ENCODE measurements at places on chromosomes 3 and 15.

DNA sequence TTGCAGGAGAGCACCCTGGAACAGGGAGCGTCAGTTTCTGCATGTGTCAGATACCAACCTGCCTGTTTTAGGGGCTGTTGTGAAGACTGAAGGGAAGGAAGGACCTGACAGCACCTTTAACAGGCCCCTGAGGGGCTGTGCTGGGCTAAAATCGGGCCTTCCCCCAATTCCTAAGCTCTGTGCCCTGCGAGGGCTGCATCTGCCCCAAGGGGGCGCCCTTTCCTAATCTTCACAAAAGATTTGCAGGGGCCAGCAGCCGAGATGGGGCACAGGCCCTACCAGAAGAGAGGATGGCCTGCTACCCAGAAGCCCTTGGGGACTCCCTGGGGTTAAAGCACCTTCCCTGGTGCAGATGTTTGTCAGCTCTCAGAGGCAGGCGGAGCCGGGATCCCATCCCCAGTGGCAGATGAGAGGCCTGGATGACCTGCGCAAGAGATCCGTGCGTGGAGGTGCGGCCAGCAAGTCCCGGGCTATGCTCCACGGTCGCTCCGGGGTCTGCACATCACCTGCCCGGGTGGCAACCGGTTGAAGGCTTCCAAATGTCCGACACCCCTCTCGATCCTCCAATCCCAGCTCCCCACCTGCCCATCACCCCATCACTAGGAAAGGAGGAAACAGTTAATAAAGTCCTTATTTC lies 53.6 kb downstream of the RHCG start:
- peak; percentile 15 for DNase-seq

DNA sequence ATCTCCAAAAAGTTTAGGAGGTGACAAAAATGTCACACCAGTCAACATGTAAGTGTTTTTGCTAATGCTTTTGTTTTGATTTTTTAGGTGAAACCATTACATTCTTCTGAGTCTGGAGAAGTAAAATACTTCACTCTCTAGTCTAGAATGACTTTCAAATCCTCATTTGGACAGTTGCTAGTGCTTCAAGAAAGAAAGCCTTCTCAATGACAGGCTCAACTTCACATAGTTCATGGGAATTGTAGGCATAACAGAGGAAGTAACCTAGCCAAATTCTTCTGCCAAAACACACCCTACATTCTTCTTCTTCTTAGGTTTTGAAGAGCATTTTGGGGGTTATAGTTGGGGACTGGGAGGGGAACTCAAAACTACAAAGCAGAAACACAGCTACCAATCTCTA lies 29.4 kb upstream of the HEG1 start:
- no peak for DNase-seq

GRCh38 chr15:47395076-47395475 lies 322.2 kb upstream of the SEMA6D start:
- no peak for DNase-seq

- DNase-seq: no peak
Observed at GRCh38 chr3:7843441-7843840, 658.2 kb upstream of the LMCD1 start.

GRCh38 chr3:71705681-71706080 lies 19.5 kb downstream of the EIF4E3 start:
- no peak for DNase-seq

DNA sequence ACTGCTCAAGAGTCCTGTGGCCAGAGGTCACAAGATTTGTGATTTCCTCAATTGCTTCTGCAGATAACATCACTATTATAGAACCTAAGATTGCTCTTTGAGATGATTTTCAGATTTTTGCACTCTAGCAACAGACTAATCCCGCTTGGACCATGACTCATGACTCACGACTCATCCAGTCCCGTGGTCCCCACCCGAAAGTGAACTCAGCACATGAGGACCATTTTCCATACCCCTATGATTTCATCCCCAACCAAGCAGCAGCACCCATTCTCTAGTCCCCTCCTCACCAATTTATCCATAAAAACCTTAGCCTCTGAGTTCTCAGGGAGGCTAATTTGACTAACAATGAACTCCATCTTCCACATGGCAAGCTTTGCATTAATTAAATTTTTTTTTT lies 106.3 kb upstream of the ALCAM start:
- DNase-seq: no peak

DNA sequence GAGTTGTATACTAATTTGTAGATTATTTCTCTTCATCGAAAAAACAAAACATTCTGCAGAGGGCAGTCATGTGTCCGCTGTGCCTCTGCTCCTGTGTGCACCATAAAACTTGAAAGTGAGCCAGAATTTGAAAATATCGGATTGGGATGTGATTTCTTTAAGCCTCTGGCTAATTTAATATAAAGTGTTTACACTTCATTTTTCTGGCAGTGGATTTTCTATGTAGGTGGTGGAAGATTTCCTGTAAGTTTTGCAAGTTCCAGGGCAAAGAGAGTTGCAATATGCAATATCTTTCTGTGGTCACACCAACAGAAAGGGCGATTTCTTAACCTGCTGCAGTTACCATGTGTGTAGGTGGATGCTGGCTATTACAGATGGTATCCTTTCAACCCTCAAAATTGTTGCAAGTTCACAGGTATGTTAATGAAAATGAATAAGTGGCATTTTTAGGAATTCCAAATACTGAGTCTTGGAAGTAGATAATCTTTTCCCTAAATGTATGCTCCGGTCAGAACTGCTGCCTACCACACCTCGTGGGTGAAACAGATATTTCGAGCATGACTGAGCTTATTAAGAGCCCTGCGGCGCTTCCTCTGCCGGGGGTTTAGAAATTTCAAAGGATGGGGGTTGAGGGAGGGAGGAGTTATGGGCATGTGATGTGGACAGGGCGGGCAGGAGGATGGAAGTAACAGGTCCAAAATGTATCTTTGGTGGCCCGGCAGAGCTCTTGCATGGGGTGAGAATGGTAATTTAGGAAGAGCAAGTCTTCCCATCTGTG lies 134.0 kb downstream of the PGPEP1L start:
- no peak for DNase-seq

All from NCI-H1105 treated with DMSO at 0.1 percent for 48 hours (cell line).